Mesothelial cell of epicardium (in vitro differentiated cells): ENCODE measurements at places on chromosomes 11 and 22. TPM values are rescaled to one million over a fixed set of nuclear protein-coding genes. Genes with fewer than 3 reads are reported as not detected.

- no peak overlapping the region for H3K27ac ChIP-seq
- no peak for DNase-seq
- H3K36me3 ChIP-seq: no peaks in the 10 kb centered on the region
- H3K27me3 ChIP-seq: peaks cover 56% of the 10 kb centered on the region
- H3K4me1 ChIP-seq: no peaks in the 10 kb centered on the region
These were observed 7.8 kb upstream of the RTL6 start for GRCh38 chr22:44505796-44506354.

The GAB4 gene
- not detected in 3 replicates for total RNA-seq

GRCh38 chr11:26820739-26821138, 98.9 kb upstream of the SLC5A12 start:
- DNase-seq: no peak
- no peaks in the 10 kb centered on the region for H3K27me3 ChIP-seq
- no peak overlapping the region for H3K27ac ChIP-seq
- H3K36me3 ChIP-seq: peaks cover 21% of the 10 kb centered on the region
- no peaks in the 10 kb centered on the region for H3K4me1 ChIP-seq

DNA sequence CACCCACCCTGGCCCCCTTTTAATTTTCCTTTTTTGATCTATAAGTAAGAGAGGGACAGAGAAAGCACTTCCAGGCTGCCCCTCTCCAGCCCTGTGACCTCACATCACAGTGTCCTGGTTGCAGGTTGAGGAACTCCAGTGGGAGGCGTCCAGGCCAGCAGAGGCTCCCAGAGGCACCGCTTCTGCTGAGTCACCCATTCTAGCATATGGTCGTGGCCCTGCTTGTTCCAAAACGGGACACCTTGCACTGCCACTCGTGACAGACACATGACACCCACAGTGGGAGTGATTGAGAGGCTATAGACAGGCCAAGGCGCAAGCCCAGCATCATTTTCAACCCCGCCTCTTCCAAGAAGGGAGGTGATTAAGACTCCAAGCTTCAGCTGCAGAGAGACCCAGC, 16.0 kb upstream of the TMPRSS4 start:
- H3K27me3 ChIP-seq: peaks cover 30% of the 10 kb centered on the region
- no peak for DNase-seq
- no peak overlapping the region for H3K27ac ChIP-seq
- peaks cover 10% of the 10 kb centered on the region for H3K4me1 ChIP-seq

DNA sequence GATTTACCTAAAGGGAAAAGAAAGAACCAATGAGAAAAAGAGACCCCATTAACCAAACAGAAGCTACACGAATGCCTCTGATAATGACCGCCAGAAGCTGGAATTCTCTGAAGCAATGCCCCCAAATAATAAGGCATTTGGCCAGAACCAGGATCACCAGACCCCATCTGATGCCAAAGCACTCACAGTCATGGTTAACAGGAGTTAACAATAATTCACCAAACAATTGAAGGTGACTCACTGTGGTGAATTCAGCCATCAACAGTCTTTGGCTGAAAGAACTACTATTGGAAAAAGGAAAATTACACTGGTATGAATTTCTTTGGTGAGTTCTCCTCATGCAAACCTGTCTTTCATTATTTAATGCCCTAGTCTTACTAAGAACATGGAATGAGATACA, 21.9 kb upstream of the NFRKB start:
- H3K36me3 ChIP-seq: peaks cover 28% of the 10 kb centered on the region
- H3K27ac ChIP-seq: no peak overlapping the region
- H3K4me1 ChIP-seq: no peaks in the 10 kb centered on the region
- no peaks in the 10 kb centered on the region for H3K27me3 ChIP-seq
- DNase-seq: no peak

- H3K4me3 ChIP-seq: peak within 1 kb of the TSS; percentile 74
- H3K4me1 ChIP-seq: peaks cover 11% of the 10 kb centered on the region
These were observed at the start of gene VWCE for GRCh38 chr11:61294717-61295595. Gene VWCE (minus strand): TSS chr11:61295316. CDS start chr11:61295037, 279 bp downstream.

DNA sequence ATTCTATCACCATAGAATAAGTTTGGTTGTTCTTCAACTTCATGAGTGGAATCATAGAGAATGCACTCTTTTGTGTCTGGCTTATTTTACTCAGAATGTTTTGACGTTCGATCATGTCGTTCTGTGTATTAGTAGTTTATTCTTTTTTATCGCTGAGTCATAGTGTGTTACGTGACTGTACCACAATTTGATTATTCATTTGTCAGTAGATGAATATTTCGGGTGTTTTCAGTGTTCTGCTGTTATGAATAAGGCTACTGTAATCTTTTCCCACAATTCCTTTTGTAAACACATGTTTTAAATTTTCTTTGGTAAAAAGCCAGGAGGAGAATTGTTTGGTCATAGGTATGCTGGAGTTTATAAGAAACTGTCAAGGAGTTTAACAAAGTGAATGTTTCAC, 279.9 kb upstream of the B3GAT1 start:
- no peaks in the 10 kb centered on the region for H3K36me3 ChIP-seq
- no peak for DNase-seq
- peaks cover 23% of the 10 kb centered on the region for H3K4me1 ChIP-seq
- H3K27me3 ChIP-seq: peaks cover 53% of the 10 kb centered on the region
- no peak overlapping the region for H3K4me3 ChIP-seq

The NCAM1 gene
- total RNA-seq: 137 to 141 TPM (median 139 TPM) in 3 replicates

The SLC22A12 gene
- total RNA-seq: not detected in 3 replicates

DNA sequence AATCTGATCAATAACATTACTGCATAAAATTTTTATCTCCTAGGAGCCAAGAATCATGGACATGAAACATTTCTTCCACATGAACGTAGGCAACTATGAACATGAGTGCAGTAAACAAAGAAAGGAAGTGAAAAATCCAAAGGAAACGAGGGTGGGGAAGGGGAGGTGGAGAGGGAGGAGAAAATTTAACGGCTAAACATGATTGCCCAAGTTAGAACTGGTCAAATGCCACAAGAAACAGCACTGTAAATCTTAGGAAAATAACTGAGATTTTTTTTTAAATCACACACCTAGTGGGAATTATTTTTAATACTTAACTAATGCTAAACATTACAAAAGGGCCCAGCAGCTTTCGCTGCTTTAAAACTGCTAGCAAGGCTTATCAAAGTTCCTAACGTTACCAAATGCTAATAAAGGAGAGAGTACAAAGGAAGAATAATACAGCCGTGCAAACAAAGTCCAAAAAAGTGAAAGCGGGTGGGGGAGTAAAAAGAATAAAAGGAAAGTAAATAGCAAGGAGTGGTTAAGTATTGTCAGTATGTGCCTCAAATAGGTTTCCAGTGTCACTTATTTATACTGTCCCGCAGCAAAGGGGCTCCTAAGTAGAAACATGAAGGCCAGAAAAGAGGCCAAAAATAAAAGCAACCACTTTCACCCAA, 13.7 kb downstream of the NARS2 start:
- DNase-seq: no peak
- peak overlapping the region; percentile 85 for H3K27ac ChIP-seq
- peaks cover 27% of the 10 kb centered on the region for H3K36me3 ChIP-seq
- peak overlapping the region; percentile 17 for H3K4me3 ChIP-seq

GRCh38 chr11:125388611-125389010, 107.5 kb downstream of the FEZ1 start:
- H3K27ac ChIP-seq: no peak overlapping the region
- H3K27me3 ChIP-seq: peaks cover 3% of the 10 kb centered on the region
- DNase-seq: no peak
- H3K4me1 ChIP-seq: peaks cover 33% of the 10 kb centered on the region

- H3K27me3 ChIP-seq: peaks cover 20% of the 10 kb centered on the region
- H3K4me1 ChIP-seq: peaks cover 45% of the 10 kb centered on the region
- no peak overlapping the region for H3K27ac ChIP-seq
- H3K4me3 ChIP-seq: no peak overlapping the region
- no peaks in the 10 kb centered on the region for H3K36me3 ChIP-seq
These were observed 68.1 kb upstream of the LMO1 start for GRCh38 chr11:8331767-8332166.

- DNase-seq: no peak
- H3K27me3 ChIP-seq: peaks cover 24% of the 10 kb centered on the region
- no peaks in the 10 kb centered on the region for H3K4me1 ChIP-seq
- H3K27ac ChIP-seq: no peak overlapping the region
These were observed 72.4 kb upstream of the VSTM5 start for GRCh38 chr11:93922830-93923229.

DNA sequence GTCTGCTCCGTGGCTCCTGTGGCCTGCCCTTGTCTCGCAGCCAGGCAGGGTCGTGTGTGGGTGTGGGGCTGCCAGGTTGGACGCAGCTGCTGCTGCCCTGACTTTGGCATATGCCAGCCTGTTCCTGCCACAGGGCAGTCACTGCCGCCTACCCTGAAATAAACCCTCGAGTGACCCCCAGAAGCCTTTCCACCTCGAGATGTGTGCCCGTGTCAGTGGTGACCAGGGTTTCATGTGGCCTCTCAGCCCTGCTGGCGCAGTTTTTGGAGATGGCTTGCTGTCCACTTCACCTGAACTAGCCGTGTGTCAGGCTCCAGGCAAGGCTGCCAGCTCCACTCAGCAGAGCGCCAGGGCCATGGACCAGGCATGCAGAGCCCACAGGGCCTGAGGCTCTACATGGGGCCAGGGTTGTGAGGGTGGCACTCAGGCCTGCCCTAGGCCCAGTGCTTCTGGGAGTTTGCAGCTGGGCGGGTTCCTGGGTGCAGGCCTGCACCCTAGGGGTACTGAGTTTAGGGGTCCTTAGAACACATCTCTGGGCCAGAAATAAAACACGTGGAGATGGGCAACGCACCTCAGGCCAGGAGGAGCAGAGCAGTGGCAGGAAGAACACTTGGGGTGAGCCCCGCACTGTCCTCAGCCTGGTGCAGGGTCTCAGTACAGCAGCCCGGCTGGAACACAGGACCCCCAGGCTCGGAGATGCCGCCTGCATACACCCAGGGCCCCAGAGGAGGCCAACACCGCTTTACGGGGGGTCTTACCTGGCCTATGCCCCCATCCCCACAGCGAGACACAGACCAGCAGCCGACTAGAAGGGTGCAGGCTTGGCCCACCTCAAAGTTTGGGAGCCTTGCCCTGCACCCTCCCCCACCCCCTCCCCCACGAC, 8.8 kb upstream of the PANX2 start:
- no peaks in the 10 kb centered on the region for H3K36me3 ChIP-seq
- H3K27me3 ChIP-seq: peaks cover 31% of the 10 kb centered on the region
- H3K4me1 ChIP-seq: no peaks in the 10 kb centered on the region
- no peak overlapping the region for H3K27ac ChIP-seq
- H3K4me3 ChIP-seq: no peak overlapping the region

GRCh38 chr11:93570759-93571413, 27.7 kb upstream of the SMCO4 start:
- H3K36me3 ChIP-seq: no peaks in the 10 kb centered on the region
- no peak overlapping the region for H3K27ac ChIP-seq
- DNase-seq: no peak
- H3K27me3 ChIP-seq: peaks cover 2% of the 10 kb centered on the region
- no peak overlapping the region for H3K4me3 ChIP-seq

- H3K4me3 ChIP-seq: no peak overlapping the region
- H3K27ac ChIP-seq: peak overlapping the region; percentile 74
- H3K4me1 ChIP-seq: peaks cover 8% of the 10 kb centered on the region
- H3K36me3 ChIP-seq: peaks cover 4% of the 10 kb centered on the region
These were observed 78.5 kb downstream of the TRAF6 start for GRCh38 chr11:36431429-36432092.
